ENCODE measurements at places on chromosomes 1 and 21.

DNA sequence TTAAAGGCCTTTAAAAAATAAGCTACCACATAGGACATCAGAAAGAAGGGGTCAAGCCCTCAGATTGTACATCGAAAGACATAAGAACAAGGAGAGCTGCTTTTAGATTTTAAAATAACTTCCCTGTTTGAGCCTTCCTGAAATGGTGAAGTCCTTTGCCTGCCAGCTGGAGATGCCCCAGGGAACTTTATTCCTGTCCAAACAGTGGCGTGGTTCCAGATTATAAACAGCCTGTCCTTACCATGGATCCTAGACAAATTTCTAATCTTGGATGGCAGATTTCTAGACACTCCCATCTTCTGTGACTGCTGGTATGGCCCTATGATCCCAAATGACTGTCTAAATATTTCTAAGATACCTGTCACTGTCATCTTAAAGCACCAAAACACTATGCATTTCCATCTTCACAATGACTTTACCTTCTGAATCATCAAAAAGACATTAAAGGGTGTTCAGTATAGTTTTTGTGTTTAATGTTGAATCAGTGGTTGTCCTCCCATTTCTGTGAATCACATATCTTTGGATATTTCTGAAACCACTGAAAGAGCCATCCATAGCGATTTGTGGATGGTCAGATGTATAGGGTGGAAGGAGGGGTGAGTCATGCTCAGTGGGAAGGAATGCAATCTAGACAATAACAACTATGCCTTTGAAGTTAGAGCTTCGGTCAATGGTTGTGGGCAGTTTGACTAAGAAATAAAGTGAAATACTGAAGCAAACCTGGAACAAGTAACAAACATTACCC lies 23.2 kb downstream of the ILDR2 start:
- no peak for DNase-seq

DNA sequence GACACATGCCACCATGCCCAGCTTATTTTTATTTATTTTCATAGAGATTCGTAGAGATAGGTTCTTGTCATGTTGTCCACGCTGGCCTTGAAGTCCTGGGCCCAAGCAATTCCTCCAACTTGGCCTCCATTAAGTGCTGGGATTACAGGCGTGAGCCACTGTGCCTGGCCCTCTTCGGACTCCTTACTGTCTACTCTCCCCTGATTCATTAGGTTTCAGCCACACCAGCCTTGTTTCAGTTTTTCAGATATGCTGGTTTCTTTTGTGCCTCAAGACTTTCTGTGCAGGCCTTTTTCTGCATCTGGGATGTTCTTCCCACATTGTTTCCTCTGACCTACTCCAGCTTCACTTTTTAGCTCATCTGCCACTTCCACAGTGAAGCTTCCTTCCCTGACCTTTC lies 85.4 kb downstream of the CACNA1E start:
- no peak for DNase-seq

DNA sequence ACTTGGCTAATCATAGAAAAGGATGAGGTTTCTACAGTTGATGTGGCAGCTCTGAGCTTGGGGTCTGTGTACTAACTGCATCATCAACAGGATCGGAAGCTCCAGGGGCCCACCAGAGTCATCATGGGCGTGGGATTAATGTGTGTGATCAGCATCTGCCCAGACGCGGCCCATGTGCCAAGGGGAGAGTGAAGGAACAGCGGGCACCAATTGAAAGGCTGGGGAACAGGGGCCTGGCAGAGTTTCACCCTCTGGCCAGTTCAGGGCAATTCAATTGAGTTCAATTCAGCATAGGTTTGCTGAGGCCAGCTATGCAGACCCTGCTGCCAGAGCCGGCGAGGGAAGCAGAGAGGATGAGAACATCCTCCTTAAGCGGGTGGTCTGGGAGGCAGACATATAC lies 260.0 kb upstream of the AJAP1 start:
- DNase-seq, result no peak

DNA sequence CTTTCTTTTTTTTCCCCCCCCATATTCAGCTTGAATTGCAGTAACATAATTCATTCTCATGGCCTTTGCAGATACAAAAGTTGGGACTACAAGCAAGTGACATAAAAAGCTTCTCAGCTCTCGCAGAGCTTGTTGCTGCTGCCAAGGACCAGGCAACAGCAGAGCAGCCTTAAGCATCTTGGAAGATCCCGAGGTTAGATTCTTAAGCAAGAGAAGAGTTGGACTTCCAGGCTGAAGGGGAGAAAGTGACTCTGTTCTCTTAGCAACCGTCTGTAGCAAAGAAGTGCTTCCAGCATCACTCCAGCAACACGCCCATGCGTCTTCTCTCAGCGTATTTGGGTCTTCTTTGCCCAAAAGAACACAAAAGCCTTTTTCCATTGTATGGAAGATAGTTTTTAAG lies 20.7 kb downstream of the AGT start:
- no peak for DNase-seq

- DNase-seq, result no peak
Measured at GRCh38 chr1:243718893-243719292, 131.2 kb downstream of the AKT3 start.

GRCh38 chr1:117270679-117271078 lies 60.0 kb upstream of the VTCN1 start:
- DNase-seq, result no peak

GRCh38 chr1:14678011-14678638 lies 79.6 kb downstream of the KAZN start:
- DNase-seq, result no peak

- no peak for DNase-seq
Measured at GRCh38 chr1:57195436-57195941, 228.4 kb downstream of the DAB1 start.

GRCh38 chr1:18747671-18748070 lies 111.8 kb downstream of the TAS1R2 start:
- no peak for DNase-seq

- DNase-seq, result no peak
Measured at GRCh38 chr1:94739521-94740061, 80.6 kb upstream of the SLC44A3 start.

GRCh38 chr1:221839321-221839720 lies 97.4 kb upstream of the DUSP10 start:
- no peak for DNase-seq

DNA sequence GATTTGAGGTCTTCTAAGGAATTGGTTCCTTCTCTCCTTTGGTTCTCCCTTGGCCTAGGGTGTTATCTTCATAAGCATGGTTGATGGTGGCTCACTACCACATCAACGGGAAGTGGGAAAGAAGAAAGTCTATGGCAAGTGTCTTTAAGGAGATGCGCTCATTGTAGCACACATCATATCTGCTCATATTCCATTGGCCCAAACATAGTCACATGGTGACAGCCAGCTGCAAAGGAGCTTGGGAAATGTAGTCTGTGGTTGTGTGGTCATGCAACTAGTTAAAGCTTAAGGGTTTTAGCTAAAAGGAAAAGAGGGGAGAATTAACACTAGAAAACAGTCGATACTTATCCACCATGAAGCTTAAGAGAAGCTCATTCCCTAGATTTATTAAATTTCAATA lies 11.4 kb upstream of the MRPS6 start:
- DNase-seq, result no peak

DNA sequence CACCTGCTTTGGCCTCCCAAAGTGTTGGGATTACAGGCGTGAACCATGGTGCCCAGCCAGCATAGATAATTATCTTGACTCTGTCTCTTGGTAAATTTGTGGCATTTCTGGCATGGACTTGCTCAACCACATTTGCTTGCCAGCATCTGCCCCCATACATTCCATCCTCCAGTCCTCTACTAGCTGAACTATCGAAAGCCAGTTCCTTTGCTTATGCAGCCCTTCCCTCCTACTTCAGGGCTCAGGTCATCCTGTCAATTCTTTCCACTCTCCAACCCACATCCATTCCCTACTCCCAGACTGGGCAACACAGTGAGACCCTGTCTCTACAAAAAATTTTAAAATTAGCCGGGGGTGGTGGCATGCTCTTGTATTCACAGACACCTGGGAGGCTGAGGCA lies 13.0 kb upstream of the UQCRHL start:
- no peak for DNase-seq

GRCh38 chr1:160978510-160978927 lies 23.9 kb upstream of the ITLN2 start:
- no peak for DNase-seq

GRCh38 chr1:115426231-115426771 lies 88.3 kb upstream of the NGF start:
- DNase-seq, result no peak

DNA sequence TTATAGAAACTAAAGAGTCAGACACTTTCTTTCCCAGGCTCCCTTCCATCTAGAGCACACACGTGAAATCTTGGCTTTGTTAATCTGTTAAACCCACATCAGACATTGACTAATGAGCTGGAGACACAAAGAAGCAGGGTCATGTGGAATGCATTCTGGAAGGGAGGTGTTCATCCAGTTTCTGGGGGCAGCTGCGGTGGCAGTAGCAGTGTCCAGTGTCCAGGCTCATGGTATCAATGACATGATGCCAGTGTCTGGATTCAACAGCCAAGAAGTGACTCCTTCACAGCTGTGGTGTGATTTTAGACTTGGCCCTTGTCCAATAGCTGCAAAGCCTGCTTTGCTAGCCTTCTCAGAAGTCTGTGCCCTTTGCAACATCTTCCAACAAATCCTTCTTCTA lies 95.2 kb downstream of the NTPCR start:
- no peak for DNase-seq

DNA sequence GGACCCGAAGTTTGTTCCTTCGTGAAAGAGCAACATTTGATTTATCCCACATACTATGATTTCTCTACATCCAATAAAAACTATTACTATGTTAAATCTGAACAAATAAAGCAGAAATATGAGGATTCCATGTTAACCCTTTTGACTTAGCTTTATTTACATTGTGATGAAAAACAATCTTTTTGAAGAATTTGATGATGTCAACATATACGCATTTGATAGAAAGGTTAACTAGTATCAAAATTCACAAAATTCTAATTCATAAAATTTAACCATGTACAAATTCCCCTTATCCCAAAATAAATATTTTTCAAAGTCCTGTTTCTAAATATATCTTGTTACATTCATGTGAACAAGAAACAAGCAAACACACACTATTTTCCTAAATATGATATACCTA lies 74.2 kb downstream of the TRIM33 start:
- DNase-seq, result no peak

- no peak for DNase-seq
Measured at GRCh38 chr1:211752317-211752716, 76.9 kb upstream of the NEK2 start.

- no peak for DNase-seq
Measured at GRCh38 chr1:159012495-159012894, 2.8 kb downstream of the IFI16 start.

GRCh38 chr1:226960944-226961765 lies 21.1 kb downstream of the COQ8A start:
- DNase-seq, result no peak

DNA sequence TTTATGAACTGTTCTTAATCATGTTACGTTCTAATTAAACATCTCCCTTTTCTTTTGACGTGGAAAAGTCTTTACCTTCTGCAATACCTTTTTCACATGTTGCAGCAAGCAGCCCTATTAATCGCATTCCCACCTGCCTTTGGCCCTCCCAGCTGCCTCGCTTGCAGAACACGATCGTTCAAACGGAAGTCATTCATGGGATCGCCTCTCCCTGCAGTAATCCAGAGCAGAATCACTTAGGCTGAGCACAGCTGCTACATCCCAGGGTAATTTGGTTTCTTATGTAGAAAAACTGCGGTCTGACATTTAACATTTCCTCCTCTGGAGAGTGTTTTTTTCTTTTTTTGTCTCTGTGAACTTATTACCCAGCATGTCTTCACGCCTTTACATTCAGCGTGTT lies 206.3 kb downstream of the KIF26B start:
- no peak for DNase-seq

- DNase-seq, result no peak
Measured at GRCh38 chr1:18726368-18726767, 95.7 kb downstream of the PAX7 start.

DNA sequence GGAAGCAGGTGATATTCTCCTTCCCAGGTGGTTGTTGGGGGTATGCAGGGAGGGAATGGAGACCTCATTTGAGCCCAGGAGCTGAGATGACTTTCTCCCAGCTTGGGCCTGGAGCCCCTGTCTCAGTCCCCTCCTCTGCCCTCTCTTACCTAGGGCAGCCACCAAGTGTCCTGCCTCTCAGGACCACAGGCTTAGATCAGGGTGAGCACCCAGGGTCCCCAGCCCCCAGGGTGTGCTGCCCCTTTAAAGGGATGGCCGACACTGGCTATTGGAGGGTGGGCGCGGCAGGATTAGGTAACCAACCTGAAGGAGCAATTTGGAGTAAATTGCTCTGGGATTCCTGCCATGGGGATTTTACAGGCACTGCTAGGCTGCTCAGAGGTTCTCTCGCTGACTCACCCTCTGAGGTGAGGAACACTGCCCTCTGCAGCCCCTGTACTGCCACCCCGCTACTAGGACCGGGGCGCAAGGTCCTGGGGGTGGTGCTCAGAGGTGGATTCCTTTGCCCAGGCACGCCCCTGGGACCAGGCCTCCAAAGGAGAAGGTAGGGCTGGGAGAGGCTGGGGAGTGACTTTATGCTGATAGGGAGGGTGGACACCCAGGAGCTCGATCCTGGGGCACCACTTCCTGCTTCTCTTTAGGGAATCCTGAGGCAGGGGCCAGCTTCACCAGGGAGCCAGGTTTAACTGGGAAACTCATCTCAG lies 1.5 kb downstream of the RPS6KA1 start:
- no peak for DNase-seq

GRCh38 chr1:228101994-228102790 lies 933 bp downstream of the C1orf35 start:
- no peak for DNase-seq

DNA sequence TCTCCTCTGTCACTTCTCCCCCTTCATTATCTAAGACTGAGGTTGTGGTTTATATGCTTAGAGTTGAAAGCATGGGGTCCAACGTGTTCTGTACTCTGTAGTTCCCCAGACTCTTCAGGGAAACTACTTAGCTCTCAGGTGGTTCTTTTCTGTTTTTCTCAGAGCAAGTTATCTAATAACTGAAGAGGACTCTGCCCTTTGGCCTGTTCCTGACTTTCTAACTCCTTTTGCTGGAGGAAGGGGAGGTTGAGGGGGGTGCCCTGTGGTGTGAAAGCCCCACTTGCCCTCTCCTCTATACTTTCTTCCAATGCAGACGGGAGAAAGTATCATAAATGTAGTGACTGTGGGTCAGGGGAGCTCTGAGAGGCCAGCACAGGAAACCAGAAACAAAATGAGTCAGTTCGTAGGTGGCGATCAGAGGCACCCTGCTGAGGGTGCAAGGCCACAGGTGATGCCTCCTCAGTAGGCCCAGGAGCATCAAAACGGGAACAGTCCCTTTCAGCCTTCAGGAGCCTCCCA lies 5.0 kb downstream of the SLC25A44 start:
- no peak for DNase-seq

DNA sequence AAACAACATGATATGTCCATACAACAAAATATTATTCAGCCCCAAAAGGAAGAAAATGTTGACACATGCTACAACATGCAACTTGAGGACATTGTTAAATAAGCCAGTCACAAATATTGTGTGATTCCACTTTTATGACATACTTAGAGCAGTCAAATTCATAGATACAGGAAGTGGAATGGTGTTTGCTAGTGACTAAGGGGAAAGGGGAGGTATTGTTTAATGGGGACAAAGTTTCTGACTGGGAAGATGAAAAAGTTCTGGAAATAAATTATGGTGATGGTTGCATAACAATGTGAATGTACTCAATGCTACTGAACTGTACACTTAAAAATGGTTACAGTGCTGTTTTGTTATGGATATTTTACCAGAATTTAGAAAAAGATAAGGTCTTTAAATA lies 77.7 kb downstream of the RHOU start:
- no peak for DNase-seq

GRCh38 chr1:16717336-16718098 lies 22.8 kb upstream of the RNU1-4 start:
- DNase-seq, result no peak
